ENCODE measurements at places on chromosomes 4 and X.

DNA sequence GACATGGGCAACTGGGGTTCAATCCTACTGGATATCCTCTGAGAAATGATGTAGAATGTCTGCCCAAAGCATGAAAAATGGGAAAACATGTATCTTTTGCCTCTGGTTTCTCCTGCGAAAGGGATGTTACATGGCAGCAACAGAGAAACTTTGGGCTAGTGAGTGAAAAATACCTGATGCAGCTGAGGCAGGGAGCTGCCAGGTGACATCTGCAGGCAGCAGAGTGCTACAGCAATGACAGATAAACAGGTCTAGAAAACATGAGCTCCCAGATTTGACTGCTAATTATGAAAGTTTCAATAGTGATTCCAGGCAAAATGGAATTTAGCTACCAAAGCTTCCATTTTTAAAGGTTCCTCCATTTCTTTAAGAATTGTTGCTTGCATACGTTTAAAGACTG is 4.8 kb upstream of the CXCL1 start:
- no peak for DNase-seq

DNA sequence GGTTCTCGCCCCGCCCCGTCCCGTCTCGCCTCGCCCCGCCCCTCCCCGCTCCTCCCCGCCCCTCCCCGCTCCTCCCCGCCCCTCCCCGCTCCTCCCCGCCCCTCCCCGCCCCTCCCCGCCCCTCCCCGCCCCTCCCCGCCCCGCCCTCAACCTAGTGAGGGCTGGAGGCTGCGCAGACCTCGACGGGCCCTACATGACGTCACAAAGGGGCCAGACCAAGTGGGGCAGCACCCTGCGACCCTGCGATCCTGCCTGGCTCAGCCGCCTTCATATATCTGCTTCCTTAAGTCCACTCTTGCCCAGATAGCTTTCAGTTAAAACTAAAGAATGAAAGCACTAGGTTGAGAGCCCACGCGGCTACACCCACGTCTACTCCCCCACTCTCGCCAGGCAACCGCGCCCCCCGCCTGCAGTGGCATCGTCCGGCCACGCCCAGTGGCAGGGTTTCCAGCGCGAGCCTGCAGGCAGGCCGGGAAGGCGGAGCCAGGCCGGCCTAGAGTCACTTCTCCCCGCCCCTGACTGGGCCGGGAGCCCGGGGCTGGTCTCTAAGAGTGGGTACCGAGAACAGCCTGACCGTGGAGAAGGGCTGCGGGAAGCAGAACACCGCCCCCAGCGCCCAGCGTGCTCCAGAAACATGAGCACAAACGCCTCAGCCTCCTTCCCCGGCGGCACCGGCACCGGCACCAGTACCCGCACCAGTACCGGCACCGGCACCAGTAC is 1.5 kb upstream of the MAOA start:
- peak; percentile 93 for DNase-seq

DNA sequence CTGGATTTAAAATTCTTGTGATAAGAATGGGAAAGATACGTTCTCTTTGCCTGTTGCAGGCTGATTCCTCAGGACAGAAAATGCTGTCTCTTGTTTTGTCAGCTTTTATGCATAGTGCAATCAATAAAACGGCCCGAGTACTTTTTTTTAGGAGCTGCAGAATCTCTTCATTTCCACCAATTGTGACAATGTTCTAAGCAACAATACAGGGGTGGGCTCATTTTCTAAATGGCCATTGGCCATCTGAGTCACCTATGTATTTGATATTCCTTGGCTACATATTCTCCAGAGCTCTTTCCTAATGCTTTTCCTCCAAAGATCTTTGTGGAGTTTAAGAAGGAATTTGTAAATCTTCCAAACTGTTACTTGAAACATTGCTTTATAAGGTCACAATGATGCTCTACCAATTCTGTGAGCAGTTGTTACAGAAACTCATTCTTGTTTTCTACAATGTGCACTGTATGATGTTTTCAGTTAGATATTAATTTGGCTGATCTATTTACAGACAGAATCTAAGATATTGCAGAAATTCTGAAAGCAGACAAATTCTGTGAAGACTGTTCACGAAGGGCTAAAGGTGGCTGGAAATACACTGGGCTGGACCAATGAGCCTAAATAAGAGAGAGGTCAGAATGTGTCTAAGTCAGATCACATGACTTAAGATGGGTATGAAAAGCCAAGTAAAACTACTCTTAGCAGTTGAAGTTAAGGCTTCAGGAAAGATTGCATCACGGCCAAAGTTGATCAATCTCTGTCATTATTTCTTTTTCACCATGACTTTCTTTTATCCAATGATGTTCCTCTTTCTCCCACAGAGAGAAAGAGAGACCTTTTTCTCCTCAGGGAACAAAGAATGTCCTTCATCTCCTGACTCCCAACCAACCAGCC is 33.4 kb downstream of the TAPT1 start:
- peak; percentile 30 for DNase-seq

- DNase-seq, result no peak
These were observed 125.6 kb downstream of the CBR4 start for GRCh38 chr4:168884251-168885124.

GRCh38 chr4:110492522-110492921 is 16.6 kb downstream of the ENPEP start:
- peak; percentile 80 for DNase-seq

DNA sequence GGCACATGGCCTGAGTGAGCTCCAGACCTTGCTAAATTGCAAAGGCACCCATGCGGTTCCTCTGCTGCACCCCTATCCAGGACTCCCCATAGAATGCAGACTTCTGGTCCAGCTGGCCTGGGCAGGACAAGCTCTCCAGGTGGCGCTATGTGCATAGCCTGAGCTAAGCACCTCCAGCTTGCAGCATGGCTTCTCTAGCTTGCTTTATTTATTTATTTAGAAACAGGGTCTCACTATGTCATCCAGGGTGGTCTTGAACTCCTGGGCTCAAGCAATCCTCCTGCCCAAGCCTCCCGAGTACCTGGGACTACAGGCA is 5.5 kb upstream of the WFS1 start:
- DNase-seq, result peak; percentile 38

- no peak for DNase-seq
These were observed 13.4 kb upstream of the MEPE start for GRCh38 chr4:87819281-87819919.

- peak; percentile 63 for DNase-seq
These were observed 814 bp downstream of the SPON2 start for GRCh38 chr4:1171311-1172227.

- DNase-seq, result no peak
These were observed 318.5 kb downstream of the EVC2 start for GRCh38 chr4:5389756-5390310.

- DNase-seq, result no peak
These were observed 14.2 kb upstream of the ADD1 start for GRCh38 chr4:2829321-2829932.

- DNase-seq, result no peak
These were observed 45.9 kb downstream of the ABLIM2 start for GRCh38 chr4:8112672-8113071.

- no peak for DNase-seq
These were observed 5.0 kb downstream of the LNX1 start for GRCh38 chr4:53586121-53586816.

- no peak for DNase-seq
These were observed 72.3 kb downstream of the PAK3 start for GRCh38 chrX:111168314-111168713.

GRCh38 chr4:100632163-100632562 is 114.3 kb upstream of the EMCN start:
- no peak for DNase-seq

DNA sequence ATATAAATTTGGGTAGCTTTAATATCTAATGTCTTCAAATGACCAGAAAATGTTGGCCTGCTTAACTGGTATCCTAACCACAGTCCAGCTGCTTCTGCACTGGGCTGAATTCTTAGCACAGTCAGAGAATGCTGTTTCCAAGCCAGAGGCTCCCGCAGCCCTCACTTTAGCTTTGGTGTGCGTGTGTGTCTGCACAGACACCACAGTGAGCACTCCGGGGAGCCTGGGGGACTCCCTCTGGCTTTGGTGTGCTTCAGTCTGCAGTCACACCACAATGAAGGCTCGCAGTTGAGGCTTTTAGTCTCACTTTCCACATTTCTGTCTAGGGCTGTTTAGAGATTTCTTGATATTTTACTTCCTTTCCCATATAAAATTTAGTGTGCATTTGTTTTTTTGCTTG is 53.6 kb downstream of the APOO start:
- no peak for DNase-seq

GRCh38 chrX:103687696-103688201 is 1.2 kb upstream of the MORF4L2 start:
- DNase-seq, result peak; percentile 78

- no peak for DNase-seq
These were observed 101.9 kb upstream of the SCOC start for GRCh38 chr4:140271553-140271952.

GRCh38 chrX:29455702-29456101 is 759.7 kb upstream of the MAGEB2 start:
- no peak for DNase-seq

- DNase-seq, result no peak
These were observed 107.0 kb downstream of the DDIT4L start for GRCh38 chr4:100083289-100083688.

DNA sequence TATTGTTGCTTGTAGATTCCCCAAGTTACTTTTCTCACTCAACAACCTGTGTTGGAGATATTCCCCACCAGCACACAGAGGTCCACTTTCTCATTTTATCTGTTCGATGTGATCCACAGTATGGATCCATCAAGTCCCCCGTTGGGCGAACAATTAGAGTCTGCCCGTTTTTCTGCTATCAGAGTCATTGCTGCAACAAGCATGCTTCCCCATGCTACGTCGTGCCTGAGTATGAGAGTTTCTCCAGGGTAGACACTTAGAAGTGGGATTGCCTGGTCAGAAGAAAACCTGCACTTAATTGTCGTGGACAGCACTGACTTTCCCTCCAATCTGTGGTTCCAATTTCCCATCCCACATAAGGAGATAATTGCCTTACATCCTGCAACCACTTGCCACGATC is 62.7 kb upstream of the SHOX start:
- no peak for DNase-seq

- peak; percentile 46 for DNase-seq
These were observed 77.0 kb upstream of the STOX2 start for GRCh38 chr4:183828125-183828524.

GRCh38 chrX:50108264-50108663 is 92.5 kb downstream of the AKAP4 start:
- DNase-seq, result no peak

DNA sequence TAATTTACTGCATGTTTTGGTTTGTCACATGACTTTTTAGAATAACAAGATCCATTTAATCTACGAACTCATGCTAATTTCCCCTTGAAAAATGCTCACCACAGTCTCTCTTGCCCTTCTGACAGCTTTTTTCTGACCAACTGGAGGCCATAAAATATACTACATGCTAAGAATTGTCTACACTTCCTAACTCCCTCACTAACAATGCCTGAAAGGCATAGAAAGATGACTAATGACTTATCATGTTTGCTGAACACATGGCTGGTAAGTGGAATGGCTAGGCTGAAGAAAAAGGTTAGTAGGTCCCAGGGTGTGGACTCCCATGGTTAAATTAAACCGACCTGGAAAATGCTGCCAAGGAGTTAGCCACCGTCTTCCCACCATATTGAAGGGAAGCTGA is 309.9 kb downstream of the SPOCK3 start:
- no peak for DNase-seq

- DNase-seq, result peak; percentile 78
These were observed 214.6 kb downstream of the PTTG2 start for GRCh38 chr4:38174801-38175200.

- DNase-seq, result no peak
These were observed 10.1 kb upstream of the SASH3 start for GRCh38 chrX:129769467-129770154.

GRCh38 chr4:47413521-47413920 is 50.0 kb downstream of the COMMD8 start:
- DNase-seq, result no peak

DNA sequence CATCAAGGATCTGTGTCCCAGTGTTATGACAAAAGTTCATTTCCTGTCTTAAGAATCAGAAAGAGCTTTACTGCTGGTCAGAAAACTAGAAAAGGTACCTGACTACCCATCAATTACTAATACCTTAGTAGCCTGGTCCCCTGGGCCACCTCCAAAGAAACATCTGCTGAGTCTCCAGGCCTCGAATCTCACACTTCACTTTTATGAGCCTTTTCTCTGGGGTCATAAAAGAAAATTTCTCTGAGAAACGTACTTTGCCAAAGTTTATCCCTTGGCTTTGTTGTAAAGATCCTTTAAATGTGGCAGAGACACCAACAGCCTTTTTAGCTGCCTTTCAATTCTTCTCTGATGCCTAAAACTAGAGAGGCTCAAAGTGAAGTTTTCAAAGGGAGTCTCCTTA is 17.8 kb downstream of the GUCY1A1 start:
- DNase-seq, result no peak

DNA sequence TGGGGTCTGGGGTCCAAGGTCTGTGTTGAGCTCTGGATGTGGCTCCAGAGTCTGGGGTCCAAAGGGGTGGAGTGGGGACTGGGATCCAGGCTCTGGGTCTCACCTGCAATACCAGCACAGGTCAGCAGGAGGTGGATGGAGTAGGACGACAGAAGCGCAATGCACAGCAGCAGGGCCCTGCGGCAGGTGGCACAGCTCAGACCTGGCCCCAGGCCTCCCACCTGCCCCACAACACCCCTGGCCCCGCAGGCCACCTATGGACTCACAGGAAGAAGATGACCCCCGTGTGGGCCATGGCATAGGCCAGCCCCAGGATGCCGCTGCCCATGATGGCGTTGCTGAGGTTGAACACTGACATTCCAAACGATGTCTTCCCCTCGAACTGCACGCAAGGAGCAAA is 3.4 kb downstream of the SLC38A5 start:
- DNase-seq, result no peak

GRCh38 chr4:109560687-109561461 is 828 bp downstream of the MCUB start:
- peak; percentile 68 for DNase-seq

DNA sequence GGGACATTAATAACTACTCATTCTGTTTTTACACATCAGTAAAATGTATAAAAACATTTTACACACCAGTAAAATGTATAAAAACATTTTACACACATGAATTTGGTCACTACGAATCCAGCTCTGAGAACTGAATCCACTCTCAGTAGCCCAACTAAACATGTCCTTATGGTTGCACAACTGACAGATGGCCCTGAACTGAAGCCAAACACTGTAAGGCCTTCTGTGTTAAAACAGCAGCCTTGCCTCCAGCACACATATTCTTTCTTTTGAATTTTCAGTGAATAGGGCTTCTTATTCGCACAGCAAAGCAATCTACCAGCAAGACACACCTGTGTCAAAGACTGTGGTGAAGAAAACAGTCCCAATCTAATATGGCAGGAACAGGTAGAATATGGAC is 169.9 kb upstream of the FMR1 start:
- DNase-seq, result no peak

DNA sequence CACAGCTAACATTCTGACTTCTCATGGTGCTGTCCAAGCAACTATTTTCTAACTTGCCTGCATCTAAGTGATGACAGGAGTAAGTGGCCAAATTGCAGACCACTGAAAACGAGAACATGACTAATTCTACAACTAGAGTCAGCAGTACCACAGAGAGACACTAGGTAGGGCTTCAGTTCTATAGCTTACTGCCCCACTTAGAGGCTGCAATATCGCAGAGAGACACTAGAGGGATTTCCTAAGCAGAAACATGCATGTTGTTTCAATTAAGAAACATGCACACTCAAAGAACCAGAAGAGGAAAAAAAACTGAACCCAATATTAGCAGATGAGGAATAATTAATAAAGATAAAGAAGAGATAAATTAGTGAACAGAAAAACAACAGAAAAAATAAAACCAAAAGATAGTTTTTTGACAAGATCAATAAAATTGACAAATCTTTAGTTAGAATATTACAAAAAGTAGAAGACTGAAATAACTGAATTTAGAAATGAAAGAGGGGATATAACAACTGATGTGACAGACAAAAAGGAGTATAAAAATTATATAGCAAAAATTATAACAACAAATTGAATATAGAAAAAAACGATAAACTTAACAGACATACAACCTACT is 100.8 kb downstream of the SPIN4 start:
- peak; percentile 75 for DNase-seq
